ENCODE measurements at places on chromosomes 13 and 19.
A peak's percentile ranks its signal among the peaks of the same experiment; 100 is the strongest.

GRCh38 chr19:28386066-28386465 is 826.9 kb downstream of the UQCRFS1 start:
- no peak for DNase-seq

DNA sequence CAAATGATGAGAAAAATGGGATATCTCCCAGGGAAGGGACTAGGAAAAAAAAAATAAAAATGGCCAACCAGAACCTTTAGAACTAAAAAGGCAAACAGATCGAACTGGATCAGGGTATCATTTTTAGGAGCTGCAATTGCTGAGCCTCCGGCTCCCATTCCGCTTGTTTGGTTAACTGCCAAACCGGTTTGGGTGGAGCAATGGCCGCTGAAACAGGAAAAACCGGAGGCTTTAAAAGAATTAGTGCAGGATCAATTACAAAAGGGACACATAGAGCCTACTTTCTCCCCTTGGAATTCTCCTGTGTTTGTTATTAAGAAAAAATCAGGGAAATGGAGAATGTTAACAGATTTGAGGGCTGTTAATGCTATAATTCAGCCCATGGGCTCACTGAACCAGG is 12.7 kb upstream of the ZNF443 start:
- no peak for DNase-seq

DNA sequence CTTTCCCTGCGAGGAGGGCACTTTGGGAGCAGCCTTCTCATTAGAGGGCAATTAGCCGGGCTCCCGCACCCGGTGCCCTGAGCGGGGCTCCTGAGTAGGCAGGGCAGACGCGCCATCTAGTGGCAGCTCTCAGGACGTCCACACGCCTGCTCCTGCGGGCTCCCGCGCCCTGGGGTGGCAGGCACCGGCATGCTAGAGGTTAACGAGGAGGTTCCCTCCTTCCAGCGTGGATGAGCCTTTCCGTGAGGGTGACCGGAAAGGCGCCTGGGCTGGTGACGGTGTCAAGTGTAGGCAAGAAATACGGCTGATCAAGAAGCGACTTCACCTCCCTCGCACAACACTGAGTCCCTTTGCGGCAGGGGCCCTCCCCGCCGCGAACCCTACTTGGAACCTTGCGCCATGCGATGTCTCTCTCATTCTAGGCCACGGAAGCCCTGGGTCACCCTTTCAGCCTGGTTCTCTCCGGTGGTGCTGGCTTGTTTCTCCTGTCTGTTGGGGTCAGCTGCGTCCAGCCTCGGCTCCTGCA is 67.7 kb downstream of the ALOX5AP start:
- DNase-seq: peak; percentile 71

- DNase-seq: no peak
Observed at GRCh38 chr19:2455851-2456570, 748 bp downstream of the LMNB2 start.

- no peak for DNase-seq
Observed at GRCh38 chr19:29665826-29666577, 741 bp downstream of the PLEKHF1 start.

GRCh38 chr19:4112367-4112766 is 11.6 kb downstream of the MAP2K2 start:
- no peak for DNase-seq

Data from astrocyte of the spinal cord (primary cell).